ENCODE measurements at places on chromosomes 13 and 19.

GRCh38 chr13:23074075-23074828 lies 106.5 kb upstream of the SGCG start:
- peak; percentile 76 for DNase-seq

- no peak for DNase-seq
Observed at GRCh38 chr19:38400361-38400760, 2.5 kb upstream of the FAM98C start.

DNA sequence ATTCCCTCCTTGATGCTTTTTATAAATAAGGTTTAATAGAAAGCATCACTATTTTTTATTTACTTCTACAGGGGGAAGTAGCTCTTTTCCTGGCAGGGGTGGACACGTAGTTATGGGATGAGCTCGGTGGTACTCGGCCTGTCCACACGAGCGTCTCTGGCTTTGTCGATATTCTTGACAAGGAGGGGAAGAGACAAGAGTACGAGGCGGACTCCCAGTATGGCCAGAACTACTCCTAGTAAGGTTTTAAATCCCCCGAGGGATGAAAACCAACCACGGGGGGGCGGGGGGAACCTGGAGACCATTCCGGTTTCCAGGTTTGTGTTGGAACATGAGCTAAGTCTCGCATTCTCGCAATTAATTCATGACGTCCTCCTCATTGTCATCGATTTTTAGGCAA lies 5.6 kb upstream of the BSG start:
- no peak for DNase-seq

- no peak for DNase-seq
Observed at GRCh38 chr19:52600639-52601024, 30.5 kb downstream of the ZNF701 start.

DNA sequence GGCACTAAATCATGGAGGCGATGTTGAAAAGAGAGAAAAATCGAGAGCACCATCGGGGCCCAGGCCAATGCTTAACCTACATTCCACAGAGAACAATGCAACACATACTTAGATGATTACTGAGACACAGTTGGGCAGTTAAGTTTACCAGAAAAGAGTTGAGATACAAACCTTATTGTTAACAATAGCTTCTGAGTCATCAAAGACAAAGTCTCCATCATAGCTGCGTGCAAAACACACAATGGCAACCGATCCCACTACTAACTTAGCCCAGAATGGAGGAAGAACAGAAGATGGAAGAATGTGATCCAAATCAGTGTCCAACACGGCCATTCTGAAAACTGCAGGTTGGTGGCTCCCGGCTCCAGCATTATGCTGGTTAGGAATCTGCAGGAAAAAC lies 6.2 kb downstream of the TMTC4 start:
- DNase-seq: no peak

DNA sequence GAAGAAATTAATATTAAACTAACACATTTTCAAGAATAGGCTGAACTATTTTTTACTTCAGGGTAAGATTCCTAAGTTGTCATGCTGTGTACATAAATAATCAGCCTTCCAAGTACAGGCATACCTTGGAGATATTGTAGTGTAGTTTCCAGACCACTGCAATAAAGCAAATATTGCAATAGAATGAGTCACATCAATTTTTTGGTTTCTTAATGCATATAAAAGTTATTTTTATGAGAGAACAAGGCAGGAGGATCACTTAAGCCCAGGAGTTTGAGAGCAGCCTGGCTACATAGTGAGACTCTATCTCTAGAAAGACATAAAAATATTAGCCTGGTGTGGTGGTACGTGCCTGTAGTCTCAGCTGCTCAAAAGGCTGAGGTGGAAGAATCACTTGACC lies 511.5 kb downstream of the UQCRFS1 start:
- DNase-seq: no peak

DNA sequence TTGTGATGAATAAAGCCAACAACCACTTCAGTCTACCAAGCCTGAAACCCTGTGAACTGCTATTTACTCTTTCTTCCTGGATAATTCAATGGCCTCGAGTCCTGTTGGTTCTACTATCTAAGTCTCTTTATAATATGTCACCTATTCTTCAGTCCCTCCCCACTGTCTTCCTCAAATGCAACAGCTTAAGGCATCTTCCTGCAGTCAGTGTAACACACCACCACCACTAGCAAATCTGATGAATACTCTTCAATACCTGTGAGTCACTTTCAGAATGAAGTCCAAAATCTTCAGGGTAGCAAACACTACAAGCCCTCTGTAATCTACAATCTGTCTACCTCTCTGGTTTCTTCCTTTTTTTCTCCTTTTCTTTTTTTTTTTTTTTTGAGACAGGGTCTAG lies 32.9 kb downstream of the ZDHHC20 start:
- DNase-seq: no peak

- peak; percentile 88 for DNase-seq
Observed at GRCh38 chr19:23116802-23117571, at the start of gene ZNF730. TSS of gene ZNF730 (plus strand) at chr19:23117025. CDS start at chr19:23117174, 149 bp downstream.
